ENCODE measurements at places on chromosomes 16 and 17.

DNA sequence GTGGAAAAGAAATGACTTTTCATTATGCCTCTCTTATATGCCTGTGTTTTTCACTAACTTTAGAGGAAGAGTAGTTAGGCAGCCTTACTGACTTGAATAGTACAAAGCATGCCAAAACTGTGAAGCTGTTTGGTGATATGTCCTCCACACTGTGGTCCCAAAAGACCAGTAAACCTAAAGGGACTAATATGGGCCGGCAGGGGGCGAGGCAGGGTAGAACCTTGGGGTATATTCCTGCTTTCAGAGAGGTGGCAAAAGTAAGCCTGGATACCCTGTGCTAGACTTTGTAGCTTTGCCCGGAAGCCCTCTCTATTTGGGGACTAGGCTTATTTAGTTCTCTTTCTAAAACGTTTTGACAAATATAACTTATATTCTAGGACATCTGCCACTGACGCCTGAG is 36.5 kb upstream of the VWA3A start:
- no peak for DNase-seq

DNA sequence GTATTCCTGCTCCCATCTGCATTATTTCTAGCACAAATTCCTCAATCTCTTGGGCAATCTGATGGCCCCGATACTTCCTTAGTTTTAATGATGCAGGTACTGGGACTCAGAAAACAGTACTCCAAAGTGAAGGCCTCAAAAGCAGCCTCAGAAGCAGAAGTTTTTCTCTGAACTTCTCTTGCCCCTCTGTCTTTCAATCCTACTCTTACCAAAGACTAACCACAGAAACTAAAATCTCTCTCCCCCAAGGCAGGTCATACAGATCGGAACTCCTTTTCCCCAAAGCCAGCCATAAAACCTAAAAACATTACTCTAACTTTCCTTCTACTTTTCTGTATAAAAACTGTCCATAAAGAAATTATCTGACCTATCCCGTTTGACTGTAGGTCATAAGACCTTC is 103.5 kb downstream of the HS3ST3A1 start:
- DNase-seq, result no peak

- no peak for DNase-seq
Observed at GRCh38 chr17:66667491-66668030, 167.4 kb upstream of the CACNG5 start.

DNA sequence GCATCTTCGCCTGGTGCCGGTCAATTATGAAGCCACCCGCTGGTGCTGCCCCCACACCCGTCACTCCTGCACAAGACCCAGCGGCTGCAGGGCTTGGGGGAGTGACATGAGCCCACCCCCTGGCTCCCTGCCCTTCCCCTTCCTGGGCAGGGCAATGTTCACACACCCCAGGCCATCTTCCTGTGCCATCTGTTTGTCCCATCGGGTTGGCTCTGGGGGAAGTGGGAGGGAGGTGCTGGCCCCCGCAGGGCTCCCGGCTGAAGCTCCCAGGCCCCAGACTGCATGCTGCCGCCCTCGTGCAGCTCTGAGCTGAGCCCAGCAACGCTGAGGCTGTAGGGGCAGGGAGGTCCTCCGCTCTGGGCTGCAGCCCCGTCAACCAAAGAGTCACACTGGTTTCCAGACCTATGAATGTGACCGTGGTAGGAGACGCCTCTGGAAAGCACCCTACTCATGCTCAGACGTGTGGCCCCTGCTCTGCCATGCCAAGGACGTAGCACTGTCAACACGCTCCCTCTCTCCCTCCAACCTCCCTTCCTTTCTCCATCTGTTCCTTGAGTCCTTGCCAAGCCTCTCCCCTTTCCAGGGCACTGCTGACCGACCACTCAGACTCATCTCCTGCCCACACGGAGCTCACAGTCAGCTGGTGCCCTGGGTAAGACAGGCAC is 140.4 kb downstream of the ENGASE start:
- peak; percentile 42 for DNase-seq

- no peak for DNase-seq
Observed at GRCh38 chr17:31472137-31472536, 80.7 kb downstream of the RAB11FIP4 start.

DNA sequence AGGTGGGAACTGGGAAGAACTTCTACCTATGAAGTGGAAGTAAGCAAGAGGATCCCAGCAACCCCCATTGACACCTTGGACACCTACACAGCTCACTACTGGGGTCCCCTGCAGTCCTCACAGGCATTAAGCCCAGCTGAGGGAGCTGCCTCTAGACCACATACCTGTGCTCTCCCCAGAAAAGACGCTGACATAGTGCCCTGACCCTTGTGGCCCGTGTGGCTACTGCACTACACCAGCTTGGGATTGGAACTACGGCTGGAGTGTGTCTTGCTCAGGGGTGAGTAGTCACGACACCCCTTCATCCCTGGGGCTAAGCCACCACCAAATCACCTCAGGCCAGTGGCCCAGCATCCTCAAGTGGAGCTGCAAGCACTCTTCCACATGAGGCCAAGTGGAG is 54.2 kb upstream of the NSRP1 start:
- DNase-seq, result no peak

- no peak for DNase-seq
Observed at GRCh38 chr16:72840631-72841381, 207.1 kb downstream of the ZFHX3 start.

DNA sequence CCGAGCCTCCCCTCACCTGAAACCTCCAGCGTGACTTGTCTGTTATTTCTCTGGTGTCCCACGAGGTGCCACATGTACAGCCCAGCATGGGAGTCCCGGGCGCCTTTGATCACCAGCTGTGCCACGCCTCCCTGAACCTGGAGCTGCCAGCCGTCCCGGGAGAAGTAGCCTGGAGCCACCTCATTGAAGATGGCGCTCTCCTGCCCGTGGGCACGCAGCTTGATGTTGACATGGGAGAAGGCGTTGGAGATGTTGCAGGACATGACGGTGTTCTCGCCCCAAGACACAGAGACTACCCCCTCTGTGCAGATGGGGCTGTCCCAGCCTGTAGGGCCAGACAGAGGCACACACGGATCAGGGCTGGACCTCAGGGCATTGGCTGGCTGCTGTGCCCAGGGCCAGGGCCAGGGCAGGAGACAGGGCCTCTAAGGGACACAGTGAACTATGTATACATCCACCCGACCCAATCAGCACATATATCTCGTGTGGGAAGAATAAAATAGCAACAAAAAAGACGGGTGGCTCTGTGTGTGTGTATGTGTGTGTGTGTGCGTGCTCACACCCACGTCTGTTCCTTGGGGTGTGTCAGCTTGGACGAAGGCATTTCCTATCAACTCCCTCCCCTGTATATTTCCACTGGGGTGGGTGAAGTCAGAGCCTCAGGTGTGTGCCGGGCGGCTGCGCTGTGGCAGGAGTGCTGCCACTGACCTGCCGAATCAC is 7.3 kb upstream of the CD7 start:
- DNase-seq, result no peak

- DNase-seq, result no peak
Observed at GRCh38 chr16:3027983-3028715, 4.3 kb downstream of the THOC6 start.

DNA sequence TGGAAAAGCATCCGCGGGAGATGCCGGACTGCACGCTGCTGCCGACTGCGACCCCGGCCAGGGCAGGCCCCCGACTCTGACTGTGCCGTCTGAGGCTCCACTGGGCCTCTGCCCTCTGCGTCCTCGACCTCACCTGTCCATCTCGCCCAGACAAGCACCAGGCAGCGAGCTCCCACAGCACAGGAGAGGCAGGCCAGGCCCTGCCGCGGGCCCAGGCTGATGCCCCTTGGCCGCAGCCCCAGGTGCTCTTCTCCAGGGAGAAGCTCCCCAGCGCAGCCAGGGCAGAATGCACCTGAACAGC is 98.1 kb upstream of the DNAH17 start:
- DNase-seq, result no peak

- no peak for DNase-seq
Observed at GRCh38 chr16:6110346-6110745, 1012.8 kb upstream of the EEF2KMT start.

DNA sequence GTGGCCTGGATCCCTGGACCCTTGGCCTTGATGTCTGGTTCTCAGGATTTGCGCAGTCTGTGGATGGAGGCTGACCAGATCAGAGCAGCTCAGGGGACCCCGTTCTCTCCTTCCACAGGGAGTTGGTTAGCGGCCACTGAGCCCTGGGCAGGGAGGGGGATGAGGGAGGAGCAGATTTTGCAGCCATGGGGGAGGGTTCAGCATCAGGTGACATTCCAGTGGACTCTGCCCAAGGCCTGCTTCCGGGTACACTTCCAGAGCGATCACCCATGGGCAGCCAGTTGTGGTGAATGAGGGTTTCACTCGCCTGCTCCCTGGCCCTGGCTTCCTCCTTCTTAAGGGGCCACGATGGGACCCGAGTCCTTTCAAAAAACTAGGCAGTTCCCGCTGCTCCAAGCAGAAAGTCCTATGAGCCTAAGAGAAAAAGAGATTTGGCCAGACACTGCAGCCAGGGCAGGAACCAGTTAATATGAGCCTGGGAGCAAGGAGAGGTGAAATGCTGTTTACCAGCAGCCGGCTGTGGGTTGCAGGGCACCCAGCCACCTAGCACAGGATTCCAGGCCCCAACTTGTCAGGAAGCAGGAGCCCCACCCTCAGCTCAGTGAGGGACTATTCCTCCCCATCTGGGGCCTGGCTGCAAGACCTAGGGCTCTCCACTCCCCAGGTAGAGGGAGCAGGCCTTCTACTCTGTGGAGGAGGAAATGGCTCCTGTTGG is 4.7 kb upstream of the GPRC5C start:
- no peak for DNase-seq

DNA sequence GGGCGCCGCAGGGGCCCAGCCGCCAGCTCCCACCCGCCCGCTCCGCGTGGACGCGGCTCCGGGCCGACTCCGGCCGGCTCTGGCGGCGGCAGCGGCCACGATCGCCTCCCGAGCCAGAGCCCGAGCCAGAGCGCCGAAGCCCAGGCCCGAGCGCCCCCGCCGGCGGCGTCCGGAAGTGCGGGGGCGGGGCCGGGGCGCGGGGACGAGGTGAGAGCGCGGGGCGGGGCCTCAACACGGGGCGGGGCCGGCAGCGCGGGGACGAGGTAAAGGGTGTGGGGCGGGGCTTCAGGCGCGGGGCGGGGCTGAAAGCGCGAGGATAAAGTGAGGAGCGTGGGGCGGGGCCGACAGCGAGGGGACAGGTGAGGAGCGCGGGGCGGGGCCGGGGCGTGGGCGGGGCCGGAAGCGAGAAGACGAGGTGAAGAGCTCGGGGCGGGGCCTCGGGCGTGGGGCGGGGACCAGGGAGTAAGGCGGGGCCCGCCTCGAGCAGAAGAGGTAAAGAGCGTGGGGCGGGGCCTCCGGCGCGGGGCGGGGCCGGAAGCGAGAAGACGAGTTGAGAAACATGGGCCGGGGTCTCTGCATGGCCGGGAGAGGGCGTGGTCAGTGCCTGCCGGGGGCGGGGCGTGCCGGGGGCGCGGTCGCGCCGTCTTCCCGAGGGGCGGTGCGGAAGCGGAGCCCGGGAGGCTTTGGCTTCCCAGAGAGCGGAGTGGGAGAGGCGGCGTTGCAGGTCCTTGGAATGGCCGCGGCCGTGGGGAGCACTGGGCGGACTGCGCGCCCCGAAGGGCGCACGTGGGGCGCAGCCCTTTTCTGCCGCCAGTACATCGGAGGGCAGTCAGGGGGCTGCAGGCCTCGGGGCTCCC is at the start of gene AXIN1:
TSS of gene AXIN1 (minus strand) at position 177 of the 857 bp plus-strand sequence. CDS start 5,698 bp downstream, outside the sequence.
- DNase-seq, result peak; percentile 100

DNA sequence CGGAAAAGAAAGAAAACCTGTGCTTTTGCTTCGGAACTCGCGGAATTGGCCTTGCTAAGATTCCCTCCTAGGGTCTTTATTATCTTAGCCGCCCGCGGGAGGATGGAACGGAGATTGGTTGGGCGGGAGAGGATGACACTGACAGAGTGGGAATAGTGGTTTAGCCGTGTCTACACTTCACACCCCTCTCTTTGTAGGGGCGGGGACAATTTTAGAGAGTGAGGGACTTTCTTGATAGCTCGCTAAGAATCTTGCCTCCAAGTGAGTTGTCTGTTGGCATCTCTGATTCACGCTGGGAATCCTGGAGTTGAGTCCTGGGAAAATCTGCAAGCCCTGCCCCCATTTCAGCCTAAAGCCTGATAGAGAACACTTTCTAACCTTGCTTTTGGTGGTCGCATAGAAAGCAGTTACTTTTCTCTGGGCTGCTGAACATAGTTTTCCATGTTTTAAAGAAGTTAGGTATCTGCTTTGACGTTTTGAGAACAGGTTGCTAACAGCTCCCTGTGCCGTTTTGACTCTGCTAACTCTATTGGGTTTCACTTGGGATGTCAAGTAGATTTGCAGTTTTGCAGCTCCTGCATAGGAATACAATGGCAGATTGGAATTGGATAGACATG is 697 bp downstream of the NOL11 start:
- DNase-seq, result no peak

DNA sequence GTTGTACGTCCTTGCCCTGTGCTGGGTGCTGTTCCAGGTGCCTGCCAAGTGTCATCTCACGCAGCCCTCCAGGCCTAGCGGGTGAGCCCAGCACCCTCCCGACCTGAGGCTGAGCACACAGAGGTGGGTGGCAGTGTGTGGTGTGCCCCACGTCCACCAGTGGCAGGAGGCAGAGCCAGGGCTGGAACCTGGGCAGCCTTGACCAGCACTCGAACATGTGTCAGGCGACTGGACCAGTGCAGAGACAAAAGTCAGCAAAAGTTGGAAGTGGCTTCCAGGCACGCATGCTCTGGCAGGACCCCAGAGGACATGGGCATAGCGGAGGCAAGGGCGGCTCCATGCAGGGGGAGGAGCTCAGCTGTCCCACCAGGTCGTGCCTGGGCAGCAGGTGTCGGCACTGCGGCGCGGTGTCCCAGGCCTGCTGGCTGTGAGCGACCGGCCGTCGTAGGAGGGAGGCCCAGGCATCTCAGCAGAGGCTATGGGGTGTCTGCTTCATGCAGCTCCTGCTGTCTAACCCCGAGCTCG is 35.8 kb downstream of the COX4I1 start:
- no peak for DNase-seq

GRCh38 chr16:4376126-4376892 is 4.7 kb downstream of the VASN start:
- no peak for DNase-seq

DNA sequence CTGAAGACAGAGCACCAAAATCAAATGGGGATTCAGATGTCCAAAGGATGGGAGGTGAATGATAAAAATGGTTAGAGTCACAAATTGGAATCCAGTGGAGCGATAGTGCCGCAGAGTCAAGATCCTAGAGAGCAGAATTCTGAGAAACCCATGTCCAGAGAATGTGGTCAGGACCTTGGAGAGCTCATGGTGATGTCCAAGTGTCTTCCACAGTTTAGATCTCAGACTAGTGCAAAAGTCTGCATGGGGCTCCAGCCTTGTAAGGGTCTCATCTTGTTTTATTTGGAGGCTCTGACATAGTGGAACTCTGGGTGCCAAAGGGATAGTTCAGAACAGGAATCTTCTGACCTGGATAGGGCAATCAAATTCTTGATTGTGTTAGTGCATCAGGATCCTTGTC is 245.9 kb upstream of the HSBP1 start:
- DNase-seq, result no peak

Data from RWPE2 (cell line).